ENCODE measurements at places on chromosomes 6 and 20. TPM values are rescaled to one million over a fixed set of nuclear protein-coding genes. Genes with fewer than 3 reads are reported as not detected.

The SPATA25 gene
- total RNA-seq = 0.87 TPM

- no peak for DNase-seq
Measured at GRCh38 chr6:115958958-115959357, 101.7 kb downstream of the FRK start.

The PPP1R14C gene
- 0.09 TPM for total RNA-seq

DNA sequence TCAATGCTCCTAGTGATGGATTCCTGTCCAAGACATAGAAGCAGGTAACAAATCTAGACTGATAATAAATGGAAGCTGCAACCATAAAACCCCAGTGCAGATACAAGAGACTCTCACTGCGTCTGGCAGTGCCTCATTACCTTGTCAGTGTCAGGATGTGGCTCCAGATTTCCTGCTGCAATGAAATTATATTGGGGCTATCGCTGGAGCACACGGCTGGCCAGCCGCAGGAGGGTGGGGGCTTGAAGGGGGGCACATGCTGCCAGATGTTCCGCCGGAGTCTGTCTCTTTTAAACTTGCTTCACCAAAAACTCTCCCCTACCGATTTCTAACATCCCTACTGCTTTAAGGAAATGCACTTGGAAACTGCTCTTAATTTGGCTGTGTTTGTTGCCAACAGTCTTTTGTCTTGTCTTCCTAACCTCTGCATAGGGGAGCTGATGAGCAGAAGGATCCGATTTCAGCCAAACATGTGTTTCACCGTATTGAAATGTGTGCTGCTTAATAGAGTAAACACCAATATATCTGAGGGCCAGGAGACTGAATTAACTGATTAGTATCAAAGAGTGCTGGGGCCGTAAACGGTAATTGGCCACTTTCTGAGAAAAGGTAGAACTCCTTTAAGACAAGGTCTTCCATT is 102.2 kb upstream of the EXOC2 start:
- no peak for DNase-seq

DNA sequence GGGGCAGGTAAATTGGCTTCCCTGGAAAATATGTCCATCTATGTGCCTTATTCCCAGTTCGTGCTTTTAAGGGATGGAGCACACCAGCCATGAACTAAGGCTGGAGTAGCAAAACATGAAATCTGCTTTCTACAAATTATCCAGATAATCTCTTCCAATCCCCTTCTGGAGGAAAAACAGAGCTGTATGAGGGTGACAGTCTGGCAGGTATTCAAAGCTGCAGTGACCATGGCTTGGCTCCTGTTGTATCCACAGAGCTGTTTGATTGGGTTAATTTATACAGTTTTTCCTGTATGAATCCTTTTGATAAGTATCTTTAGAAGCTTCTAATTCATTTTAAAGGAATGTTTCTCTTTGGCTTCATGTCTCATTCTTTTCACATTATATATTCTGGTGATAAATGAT is 144.4 kb downstream of the AIG1 start:
- no peak for DNase-seq

The OR2H2 gene
- not detected for total RNA-seq

Data from pancreas (tissue), 10 donors.